ENCODE measurements at places on chromosomes 13 and 19.

DNA sequence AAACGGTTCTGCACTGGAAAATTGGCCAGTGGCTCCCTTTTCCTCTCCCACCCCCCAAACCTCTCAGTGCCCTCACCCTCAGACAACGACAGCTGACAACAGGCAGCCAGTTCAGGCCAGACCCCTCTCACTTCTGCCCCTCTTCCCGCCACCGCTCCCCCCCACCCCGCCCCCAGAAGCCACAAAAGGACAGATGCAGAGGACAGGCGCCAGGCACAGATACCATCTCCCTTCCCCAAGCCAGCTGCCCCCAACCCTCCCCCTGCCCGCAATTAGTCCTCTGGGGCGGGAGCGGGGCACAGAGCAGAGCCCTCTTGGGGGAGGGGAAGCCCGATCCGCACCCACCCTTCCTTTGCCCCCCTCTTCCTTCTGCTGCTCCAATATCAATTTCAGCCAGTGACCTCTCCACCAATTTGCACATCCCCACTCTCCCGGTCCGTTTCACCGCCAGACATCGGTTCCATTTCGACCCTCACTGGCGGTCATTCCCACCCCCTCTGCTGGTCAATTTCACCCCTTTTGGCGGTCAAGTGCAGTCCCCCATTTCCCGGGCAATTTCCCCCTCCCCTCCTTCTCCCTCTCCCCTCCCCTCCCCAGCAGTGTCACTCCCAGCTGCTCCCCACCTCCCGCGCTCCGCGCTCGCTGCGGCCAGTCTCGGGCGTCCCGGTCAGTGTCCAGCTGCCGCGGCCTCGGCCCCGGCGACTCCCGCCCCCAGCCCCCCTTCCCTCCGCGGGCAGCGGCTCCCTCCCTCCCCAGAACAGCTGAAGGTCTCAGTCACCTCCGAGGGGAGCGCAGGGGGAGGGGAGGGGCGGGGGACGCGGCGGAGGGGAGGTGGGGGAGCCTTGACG lies at the start of gene SHD:
TSS of gene SHD (plus strand) at position 848 of the 848 bp plus-strand sequence. CDS start 798 bp downstream, outside the sequence.
- DNase-seq, result no peak

DNA sequence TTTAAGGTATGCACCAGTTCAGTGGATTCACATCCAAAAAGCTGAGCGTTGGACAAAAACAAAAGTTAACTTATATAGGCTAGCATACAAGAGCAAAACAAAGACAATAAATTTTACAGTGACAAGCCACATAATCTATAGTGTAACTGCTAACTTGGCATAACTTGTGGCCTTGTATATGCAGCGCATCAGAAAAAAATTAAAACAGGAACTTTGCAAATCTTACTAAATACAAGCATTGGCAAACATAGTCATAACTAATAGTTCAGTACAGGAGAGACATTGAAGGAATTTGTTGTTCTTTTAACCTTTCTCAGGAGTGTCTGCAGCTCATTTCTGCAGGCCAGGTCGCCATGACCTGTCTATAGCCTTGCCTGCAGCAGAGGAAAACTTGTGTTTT lies 54.6 kb downstream of the OR10H4 start:
- DNase-seq, result no peak

DNA sequence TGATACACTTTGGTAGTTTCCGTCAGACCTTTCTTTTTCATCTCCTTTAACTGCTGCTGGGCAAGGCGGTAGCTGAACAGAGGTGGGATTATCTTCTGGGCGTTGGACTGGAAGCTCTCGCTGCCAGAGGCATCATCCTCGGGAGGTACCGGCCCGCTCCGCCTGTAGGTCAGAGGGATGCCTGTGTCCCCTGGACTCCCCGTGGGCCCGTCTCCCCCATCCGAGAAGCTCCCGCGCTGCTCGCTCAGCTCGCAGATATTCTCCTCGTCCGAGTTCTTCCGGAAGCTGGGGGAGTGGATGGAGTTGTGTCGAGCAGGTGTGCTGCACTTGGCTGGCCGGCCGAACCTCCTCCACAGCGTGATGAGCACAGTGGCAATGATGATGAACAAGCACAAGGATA lies 27.7 kb downstream of the THSD1 start:
- no peak for DNase-seq

GRCh38 chr13:28503182-28503967 lies 8.4 kb upstream of the FLT1 start:
- no peak for DNase-seq

- DNase-seq, result no peak
These were observed 9.9 kb upstream of the KLHL26 start for GRCh38 chr19:18626906-18627305.

GRCh38 chr13:110685305-110686020 lies 20.5 kb downstream of the CARS2 start:
- DNase-seq, result peak; percentile 66
